Cerebellar nuclear complex (tissue), 1 donor: ENCODE measurements at places on chromosomes 7 and 10.

- DNase-seq, result no peak
Observed at GRCh38 chr7:132073920-132074589, 502.2 kb downstream of the PLXNA4 start.

DNA sequence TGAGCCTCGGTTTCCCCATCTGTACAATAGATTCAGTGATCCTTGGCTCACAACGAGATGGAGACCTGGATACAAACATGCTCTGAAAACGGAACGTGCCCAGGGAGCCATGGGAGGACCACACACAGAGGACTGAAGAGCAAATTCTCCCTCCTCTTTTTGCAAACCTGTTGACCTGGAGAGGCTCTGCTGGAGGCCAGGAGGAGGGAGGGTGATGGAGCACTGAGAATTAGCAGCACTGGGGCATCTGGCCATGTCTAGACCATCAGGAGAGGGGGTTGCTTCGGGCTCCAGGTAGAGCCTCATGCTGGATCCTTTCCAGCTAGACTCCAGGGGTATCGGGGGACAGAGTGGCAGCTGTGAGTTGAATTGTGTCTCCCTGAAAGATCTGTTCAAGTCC is 97.4 kb upstream of the GPR26 start:
- DNase-seq, result no peak

GRCh38 chr7:123674399-123675180 is 18.9 kb downstream of the LMOD2 start:
- no peak for DNase-seq

DNA sequence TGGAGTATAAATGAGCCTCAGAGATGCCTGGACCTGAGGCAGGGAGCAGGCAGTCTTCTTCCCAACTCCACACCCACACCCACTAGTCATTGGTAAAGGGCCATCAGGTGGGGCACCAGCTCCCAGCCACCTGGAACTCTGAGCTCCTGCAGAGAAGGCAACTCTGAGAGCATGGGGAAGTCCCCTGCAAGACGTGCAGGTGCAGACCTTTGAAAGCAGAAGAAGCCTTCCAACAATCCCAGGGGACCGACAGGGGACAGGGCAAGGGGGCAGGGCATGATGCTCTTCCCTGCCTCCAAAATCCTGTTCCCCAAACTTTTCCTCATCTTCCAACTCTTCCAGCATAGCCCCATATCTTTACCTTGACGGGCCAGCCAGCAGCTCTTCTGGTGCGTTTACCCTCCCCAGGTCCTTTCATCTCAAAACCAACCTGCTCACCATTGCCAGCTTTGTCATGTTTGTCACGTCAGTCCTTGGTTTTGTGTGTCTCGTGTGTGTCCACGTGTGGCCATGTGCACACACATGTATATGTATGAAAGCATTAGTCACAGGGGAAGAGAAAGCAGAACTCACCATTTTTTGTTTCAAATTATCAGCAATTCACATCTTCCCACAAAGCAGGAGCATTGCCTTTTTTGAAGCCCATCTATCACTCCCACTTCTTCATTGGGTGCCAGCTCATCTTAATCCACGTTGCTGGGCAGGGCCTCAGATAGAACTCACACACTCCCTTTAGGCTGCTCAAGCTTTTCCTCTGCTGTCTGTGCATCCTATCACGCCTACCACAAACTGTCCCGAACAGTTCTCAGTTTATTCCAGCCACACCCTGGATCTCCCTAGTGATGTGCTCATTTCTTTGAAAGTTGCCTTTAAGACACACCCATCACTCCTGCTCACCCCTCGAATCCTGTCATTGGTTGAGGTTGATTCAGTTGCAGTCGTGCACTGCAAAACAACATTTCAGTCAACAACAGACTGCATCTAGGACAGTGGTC is 41.0 kb upstream of the AMPH start:
- DNase-seq, result no peak

DNA sequence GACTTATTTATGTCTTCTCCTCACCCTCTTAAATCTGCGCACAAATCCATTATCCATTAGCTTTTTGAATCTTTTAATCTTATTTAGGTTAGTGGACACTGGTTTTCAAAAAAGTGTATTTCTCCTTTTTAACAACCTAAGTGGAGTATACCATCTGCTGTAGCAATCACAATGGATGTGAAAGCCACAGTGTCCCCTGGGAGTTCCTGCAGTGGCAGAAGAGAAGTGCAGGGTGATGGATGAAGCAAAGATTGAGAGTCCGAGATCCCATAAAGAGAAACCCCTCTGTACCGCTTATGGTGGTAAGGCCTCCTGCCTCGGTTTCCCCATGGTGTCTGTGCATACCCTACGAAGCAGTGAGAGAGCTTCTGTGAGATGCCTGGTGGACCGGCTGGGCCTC is 236.4 kb downstream of the COBL start:
- no peak for DNase-seq

DNA sequence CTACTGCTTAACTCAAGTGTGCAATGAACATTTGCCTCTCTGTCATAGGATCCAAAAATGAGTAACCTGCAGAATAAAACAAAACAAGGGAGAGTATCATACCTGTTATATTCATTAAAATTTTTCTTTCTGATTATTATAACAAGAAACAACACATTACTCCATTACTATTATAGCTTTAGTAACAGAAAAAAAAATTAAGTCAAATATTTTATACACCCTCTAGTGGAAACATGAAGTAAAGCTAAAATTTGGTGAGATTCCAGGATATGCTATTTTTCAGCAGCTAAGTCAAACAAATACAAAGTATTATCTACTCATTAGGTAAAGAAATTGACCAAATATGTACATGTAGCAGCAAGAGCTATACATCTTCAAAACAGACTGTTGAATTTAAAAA is 56.3 kb downstream of the PDZD8 start:
- DNase-seq, result no peak

DNA sequence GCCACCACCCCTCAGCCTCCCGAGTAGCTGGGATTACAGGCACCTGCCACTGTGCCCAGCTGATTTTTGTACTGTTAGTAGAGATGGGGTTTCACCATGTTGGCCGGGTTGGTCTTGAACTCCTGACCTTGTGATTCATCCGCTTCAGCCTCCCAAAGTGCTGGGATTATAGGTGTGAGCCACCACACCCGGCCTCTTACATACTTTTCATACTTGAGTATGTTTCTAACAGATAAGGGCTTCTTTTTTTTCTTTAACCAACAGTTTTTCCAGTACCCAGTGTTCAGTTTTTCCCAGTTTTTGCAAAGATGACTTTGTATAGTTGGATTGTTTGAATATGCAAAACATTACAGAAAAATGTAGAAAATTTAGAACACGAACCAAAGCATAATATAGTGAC is 7.7 kb downstream of the EIF4H start:
- DNase-seq, result no peak

- no peak for DNase-seq
Observed at GRCh38 chr7:95621404-95621803, 25.1 kb upstream of the PDK4 start.

- DNase-seq, result no peak
Observed at GRCh38 chr10:102101152-102101551, 19.0 kb downstream of the LDB1 start.

DNA sequence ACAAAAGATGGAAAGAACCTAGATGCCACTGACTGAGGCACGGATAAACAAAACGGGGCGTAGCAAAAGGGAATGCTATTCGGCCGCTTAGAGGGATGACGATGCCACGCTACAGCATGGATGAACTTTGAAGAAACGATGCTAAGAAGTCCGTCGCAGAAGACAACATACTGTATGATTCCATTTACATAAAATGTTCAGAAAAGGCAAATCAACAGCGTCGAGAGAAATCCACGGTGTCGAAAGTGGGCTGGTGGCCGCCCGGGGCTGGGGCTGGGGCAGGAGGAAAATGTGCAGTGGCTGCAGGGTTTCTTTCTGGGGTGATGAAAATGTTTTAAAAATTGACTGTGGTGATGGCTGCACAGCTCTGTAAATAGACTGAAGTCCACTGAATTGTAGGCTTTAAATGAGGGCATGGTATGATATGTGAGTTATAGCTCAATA is 24.1 kb downstream of the GNA12 start:
- no peak for DNase-seq

DNA sequence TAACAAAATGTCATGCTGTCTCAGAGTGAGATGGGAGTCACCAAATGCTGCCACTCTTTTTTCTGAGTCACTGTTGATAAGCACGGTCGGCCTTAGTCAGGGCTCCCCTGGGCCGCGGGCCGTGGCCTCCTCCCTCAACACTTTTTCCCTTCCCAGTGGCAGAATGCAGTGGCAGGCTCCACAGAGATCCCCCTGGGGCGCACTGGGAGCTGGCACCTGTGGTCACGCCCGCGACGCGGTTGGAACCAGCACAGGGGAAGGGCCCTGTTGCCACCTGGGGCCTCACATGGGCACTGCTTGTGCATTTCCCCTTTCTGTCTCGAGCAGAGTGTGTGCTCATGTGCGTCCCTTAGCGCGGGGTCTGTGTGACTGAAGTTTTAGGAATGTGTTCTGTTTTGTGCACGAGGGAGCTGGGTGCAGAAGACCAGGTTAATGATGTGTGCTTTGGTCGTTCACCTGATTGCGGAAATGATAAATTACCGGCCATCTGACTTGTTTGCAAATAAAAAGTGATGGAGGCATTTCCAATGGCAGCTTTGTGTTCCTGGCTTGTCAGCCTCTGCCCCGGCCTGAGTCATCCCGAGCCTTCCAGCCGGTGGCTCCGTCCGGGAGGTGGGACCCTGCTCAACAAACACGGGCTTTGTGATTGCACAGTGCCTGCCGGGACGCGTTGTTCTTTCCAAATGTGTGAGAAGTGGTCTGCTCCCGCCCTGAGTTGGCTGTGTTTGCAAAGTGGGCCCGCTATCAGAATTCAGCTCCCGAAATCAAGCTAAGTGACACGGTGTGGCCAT is 100.7 kb downstream of the NKX6-2 start:
- no peak for DNase-seq

GRCh38 chr10:126021833-126022500 is 125.6 kb downstream of the FANK1 start:
- DNase-seq, result no peak
